ENCODE measurements at places on chromosomes 2 and 18.

DNA sequence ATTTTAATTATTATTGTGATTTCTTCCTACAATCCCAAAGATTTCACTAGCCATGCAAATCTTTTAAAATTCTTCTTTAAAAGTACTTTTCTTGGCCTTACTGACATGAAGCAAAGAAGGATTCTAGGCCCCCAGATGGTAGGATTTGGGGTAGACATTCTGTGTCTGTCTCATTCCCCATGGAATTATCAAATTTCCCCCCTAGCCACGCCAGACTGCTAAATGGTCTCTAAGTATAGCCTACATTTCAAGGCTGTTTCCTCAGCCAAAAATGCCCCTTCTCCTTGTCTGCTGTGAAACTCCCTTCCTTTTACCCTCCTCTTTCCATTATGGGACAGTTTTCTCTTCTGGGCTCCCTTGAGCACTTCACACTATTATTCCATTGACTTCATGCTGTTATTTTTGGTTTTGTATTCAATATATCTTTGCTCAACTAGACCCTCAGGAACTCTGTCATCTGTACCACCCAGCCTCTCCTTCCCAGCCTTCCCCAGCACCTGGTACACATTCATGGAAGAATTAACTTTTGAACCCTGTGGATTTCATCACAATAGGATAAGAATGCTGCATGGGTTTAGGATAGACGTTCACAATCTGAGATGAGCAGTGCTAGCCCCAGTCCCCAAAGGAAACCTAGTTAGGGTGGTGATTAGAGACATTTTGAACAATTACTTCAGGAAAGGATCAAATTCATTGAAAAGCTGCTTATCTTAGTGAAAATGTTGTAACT lies 21.5 kb upstream of the CYP1B1 start:
- no peak for DNase-seq

DNA sequence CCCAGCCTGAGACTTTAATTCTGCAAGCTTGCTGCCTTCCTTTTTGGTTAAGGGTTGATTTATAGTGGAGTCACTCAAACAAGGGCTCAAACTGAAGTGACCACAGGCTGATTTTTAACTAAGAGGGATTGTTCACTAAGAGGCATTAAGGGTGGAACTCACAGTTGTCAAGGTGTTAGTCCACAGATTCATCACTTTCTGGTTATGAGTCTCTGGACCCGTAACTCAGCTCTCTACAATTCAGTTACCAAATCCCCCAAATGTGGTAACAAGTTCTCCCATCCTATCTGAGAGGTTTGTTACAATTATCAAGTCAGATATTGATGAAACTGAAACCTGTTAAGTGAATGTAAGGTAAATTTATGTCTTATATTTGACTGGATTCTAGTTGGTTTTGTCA lies 185.9 kb upstream of the KLHL14 start:
- DNase-seq, result no peak

- DNase-seq, result no peak
Measured at GRCh38 chr2:97714084-97714949, 941 bp downstream of the ZAP70 start.

DNA sequence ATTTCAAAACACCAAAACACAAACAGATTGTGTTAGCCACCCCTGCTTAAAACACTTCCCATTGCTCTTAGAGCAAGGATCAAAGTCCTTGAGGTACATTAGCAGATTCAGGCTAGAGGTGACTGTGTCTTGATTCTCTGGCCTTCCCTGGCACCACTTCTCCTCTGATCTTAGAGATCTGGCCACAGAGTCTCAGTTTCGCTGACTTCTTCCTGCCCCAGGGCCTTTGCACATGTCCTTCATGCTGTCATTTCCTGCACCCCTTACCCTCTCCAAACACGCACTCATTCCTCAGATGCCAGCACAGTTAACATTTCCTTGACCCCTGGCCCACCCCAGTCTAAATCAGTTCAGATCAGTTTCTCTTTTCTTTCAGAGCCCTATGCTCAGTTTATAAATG lies 16.9 kb downstream of the CXCR4 start:
- DNase-seq, result no peak

DNA sequence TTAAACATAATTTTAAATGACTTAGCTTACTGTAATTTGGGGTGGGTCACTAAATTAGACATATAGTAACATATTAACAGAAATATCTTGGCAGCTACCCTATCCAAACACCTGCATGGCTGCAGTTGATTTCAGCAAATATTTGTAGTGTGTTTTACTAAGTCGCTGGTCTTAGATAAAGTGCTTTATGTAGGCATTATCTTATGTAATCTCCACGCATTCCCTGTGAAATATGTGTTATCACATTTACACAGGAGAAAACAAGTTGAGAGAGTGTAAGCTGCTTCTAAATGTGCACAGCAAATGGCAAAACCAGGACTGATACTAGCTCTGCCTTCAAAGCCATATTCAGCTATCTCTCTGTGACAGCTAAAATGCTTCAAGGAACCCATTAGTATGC lies 72.0 kb downstream of the NYAP2 start:
- no peak for DNase-seq

- DNase-seq, result peak; percentile 60
Measured at GRCh38 chr2:112958428-112959108, 19.2 kb upstream of the IL36G start.

DNA sequence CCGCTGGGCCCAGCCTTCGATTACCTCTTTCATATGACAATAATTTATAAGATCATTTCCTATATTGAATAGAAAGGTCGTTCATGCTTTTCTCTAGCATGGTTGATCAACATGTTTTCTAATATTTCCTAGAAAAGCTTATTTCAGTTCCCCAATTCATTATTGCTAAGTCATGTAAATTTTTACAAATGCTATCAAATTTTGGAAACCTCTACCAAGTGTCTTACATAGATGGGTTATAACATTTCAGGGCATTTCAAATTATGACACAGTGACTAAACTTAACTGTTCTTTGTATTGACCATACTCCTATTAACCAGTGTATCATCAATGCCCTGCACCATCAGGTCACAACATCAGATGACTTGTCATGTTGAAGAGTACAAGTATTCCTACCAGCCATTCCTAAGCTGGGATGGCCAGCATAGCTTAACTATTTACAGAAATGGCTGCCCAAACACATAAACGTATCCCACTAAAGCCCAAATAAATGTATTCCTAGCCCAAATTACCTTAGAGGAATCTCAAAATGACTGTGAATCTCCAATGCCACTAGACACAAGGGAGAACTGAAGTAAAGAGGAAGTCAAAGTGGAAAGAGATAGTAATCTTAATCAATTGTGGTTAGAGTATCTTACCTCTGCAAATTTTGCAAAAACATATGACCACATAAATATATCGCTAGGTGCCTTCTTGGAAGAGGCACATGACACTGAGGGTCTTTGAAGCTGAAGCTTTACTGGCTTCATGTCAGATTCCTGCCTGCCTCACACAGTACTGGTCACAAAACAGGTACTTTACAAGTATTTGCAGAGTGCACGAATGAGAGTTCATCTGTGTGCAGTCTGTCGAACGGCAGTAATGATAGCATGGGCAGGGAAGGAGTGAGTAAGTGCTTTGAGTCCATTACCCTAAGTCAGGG lies 87.3 kb upstream of the TLK1 start:
- DNase-seq, result peak; percentile 56

DNA sequence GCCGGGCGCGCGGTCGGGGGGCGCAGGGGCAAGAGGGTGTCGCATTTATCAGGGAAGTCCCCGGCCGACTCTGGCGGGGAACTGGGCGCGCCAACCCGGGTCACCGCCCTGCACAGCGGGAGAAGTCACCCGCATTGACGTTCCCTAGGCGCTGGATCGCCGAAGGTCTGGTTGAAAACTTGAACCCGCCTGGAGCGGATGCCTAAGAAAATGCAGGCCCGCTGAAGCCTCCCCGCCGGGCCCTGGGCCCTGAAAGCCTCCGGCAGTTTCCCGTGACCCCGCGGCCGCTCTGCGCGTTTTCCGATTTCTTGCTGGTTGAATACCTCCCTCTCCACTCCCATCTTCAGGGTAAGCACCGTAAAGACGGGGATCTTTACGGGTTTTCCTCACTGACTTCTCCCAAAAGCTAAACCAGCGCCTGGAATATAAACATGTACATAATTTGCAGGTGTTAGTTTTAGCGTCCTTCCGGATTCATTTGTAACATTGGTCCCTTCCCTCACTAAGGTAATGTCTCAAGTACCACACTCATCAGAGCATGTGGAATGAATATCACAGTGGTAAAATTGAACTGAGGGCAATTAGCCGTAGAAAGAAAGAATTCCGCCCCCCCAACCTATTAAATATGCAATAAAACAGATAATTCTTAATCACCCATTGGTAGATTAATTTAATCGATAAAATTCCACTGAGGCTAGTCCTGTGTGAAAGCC lies 675 bp upstream of the SPIRE1 start:
- peak; percentile 36 for DNase-seq

DNA sequence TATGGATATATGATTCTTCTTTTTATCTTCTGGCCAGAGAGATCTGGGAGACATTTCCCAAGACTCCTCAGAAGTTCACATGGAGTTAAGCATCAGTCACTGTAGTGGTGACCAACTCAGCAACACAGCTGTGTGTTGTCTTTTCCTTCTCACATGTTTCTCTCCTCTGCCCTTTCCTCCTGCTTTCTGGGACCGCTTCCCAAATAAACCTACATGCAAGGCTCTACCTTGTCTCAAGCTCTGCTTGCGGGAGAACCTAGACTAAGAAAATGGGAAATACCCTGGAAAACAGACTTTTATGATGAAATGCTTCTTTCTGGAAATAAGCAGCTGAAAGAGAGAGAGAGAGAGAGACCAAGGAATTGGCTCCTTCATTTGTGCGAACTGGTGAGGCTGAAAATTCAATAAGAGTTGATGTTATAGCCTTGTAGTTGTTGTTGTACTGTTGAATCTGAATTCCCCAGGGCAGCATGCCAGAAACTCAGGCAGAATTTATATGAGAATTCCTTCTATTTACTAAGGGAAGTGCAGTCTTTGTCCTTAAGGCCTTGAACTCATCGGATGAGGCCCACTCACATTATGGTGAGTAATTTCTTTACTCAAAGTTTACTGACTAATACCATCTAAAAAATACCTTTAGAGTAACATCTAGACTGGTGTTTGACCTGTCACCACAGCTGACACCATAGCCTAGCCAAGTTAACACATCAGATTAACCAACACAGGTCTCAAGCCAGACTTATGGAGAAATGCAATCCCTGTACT lies 22.7 kb upstream of the DSC1 start:
- no peak for DNase-seq

DNA sequence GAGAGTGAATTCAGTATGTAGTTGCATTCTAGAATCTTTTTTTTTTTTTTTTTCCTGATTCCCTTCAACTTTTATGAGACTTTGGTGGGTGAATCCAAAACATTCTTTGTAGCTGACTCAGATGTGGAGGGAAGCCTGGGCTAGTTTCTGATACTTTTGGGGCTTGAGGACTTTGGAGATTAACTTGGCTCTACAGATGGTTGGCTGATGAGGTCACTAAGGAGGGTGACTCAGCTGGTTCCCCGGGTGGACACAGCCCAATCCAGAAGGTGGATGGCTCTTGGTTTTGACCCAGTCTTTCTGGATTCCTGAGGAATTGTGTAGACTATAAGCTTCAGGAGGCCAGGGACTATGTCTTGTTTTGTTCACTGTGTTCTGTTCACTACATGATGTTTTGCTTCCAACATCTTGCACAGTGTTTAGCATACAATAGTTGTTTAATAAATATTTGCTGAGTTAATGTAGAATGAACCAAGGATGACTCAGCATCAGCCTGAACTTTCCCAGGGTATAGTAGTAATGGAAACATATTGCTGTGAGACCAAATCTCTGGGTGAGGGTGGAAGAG lies 30.5 kb downstream of the LAMA3 start:
- DNase-seq, result no peak

DNA sequence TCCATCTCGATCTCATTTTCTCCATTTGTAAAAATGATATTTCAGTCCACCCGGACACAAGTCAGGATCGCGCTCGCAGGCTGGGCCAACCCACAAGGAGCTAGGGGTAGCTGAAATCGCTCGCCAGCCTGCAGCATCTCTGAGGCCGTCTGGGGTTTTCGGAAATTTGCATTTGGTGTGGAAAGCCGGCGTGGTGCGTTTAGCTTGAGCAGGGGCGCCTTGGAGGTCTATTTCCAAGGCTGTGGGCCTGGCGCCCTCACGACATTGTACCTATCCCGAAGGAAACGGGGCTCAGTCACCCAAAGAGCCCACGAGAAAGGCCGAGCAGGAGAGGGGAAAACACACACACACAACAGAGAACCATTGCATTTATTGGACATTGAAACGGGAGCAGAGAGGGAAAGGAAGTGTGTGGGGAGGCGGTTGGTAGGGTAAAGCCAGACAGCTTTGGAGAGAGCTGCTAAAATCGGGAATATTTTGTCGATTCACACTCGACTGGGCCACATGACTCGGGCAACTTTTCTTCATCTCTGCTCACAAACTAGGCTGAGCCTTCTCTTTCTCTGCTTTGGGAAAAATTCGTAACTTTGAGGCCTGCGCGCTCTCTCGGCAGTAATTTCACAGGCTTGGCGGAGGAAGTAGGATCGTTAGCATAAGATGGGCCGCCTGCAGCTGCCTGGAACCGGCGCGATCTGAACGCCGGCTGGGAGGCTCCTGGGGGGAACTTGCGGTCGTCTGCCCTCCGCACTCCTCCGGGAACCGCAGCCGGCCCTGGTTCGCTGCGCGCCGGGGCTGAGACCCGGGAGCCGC lies 1.1 kb upstream of the HOXD8 start:
- no peak for DNase-seq

DNA sequence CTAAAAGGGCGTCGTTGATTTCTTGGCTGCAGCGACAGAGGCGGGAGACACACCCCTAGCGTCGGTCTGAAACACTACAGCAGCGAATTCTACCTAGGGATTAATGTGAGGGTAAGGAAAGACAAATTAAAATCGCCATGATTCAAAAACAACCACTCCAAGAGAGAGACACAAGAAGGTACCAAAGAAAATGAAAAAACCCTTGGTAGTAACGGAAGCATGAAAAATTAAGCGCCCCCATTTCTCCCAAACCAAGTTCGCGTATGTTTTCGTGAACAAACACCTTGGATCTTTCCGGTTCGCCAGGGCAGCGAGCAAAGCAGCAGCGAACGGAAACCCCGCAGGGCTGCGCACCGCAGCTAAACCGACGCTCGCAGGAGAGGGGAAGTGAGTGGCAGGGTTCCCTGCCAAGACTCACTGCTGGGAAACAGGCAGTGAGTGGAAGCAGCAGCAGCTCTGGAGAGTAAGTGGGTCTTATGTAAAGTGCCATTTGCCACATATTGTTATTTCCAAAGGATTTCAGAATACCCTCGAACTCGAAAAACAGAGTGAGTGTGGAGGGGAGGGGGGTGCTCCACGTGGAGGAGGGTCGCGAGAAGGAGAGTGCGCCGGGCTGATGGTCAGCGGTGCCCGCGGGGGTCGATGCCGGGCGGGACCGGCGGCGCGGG lies 1.0 kb downstream of the PPP3R1 start:
- DNase-seq, result peak; percentile 90

GRCh38 chr2:149152469-149152953 lies 114.0 kb downstream of the LYPD6B start:
- no peak for DNase-seq

DNA sequence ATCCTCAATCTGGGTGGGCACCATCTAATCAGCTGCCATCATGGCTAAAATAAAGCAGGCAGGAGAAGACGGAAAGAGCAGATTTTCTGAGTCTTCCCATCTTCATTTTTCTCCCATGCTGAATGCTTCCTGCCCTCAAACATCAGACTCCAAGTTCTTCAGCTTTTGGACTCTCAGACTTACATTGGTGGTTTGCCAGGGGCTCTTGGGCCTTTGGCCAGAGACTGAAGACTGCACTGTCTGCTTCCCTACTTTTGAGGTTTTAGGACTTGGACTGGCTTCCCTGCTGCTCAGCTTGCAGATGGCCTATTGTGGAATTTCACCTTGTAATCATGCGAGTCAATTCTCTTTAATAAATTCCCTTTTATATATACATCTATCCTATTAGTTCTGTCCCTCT lies 36.6 kb downstream of the DIPK1C start:
- no peak for DNase-seq

Data from CD4-positive, alpha-beta T cell treated with Interleukin-10 for 1 hour (primary cell).